Coronary artery (tissue), 2 donors: ENCODE measurements at places on chromosomes 7 and 10.

- DNase-seq, result no peak
These were observed 261.3 kb downstream of the SORCS1 start for GRCh38 chr10:106903180-106903579.

- peak; percentile 86 for DNase-seq
These were observed 175.1 kb downstream of the NEURL1 start for GRCh38 chr10:103668351-103669242.

DNA sequence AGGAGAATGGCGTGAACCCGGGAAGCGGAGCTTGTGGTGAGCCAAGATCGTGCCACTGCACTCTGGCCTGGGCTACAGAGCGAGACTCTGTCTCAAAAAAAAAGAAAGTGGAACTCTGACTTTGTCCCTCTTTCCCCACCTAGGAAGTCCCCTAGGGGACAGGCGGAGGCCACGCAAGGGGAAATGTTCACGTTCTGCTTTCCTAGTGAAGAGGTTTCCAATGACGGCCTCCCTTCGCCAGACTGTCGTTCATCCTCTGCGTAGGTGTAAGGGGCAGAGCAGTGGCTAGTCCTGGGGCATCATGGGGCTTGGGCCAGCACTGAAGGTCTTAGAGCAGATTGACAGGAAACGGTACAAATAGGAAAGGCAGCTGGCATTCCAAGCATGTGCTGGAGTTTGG is 30.6 kb downstream of the SUFU start:
- no peak for DNase-seq

DNA sequence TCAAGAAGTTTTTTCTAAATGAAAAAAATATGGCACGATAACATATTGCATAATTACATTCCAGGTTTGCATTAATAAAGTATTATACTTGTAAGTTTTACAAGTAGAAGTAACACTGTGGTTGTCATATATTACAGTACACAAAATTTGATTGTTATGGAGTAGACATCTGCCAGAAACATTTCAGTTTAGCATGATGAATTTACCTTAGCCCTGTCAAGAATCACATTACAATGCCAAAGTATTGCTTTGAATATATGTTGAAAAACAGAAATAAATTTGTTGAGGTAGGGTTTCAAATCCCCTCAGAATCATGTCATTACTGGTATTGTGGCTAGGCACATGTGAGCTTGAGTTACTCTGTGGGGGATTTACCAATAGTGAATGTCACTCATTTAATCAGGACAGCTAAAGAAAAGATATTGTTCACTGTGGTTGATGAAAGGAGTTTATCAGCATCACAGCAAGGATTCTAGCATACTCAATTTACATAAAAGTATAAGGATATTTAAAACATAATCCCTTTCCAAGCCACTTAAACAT is 112.1 kb downstream of the MDFIC start:
- no peak for DNase-seq

GRCh38 chr10:95437669-95438068 is 123.5 kb downstream of the SORBS1 start:
- no peak for DNase-seq

GRCh38 chr10:20237091-20237570 is 420.9 kb downstream of the PLXDC2 start:
- no peak for DNase-seq

DNA sequence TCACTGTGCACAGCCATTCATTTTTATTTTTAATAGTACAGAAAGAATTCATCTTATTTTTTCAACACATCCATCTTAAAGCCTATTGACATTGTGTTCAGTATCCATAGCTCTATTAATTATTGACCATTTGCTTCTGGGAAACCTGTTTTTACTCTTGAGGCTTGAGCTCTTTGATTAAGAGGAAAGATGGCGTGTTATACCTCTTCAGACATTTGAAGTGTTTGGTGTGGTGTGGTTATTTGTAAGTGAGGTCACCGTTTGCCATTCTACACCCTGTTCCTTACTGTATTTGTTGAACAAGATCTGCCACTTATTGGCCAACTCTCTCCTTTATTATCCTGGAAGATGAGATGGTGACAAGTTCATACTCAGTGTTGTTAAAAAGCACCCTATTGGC is 18.4 kb downstream of the C7orf57 start:
- no peak for DNase-seq

DNA sequence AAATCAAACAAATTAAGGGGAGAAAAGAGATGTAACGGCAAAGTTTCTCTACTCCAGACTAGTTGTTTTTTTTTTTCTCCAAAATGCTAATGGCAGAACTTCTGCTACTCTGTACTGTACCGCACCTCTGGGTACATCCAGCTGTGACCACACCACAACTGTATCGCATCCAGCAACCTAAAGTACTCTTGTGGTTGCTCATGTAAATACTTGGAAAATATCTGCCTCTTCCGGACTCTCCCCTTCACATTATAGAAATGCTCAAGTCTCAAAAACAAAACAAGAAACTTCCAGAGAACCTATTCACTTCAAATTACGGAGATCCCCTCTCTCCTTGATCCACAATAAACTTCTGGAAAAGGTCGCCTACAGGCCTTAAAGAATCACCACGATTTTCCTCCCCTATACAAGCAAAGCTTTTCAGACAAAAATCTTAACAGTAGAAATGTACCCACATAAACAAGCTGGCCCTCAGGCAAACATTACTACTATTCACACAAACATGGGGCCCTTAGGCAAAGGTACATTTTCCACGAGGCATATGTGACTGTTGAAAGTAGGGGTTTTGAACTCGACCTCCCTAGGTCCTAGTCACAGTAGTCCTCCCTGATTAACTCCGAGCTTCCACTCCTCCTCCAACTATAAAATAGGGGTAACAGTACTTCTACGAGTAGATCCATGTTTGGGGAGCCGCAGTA is 222.9 kb upstream of the MKLN1 start:
- DNase-seq, result no peak

DNA sequence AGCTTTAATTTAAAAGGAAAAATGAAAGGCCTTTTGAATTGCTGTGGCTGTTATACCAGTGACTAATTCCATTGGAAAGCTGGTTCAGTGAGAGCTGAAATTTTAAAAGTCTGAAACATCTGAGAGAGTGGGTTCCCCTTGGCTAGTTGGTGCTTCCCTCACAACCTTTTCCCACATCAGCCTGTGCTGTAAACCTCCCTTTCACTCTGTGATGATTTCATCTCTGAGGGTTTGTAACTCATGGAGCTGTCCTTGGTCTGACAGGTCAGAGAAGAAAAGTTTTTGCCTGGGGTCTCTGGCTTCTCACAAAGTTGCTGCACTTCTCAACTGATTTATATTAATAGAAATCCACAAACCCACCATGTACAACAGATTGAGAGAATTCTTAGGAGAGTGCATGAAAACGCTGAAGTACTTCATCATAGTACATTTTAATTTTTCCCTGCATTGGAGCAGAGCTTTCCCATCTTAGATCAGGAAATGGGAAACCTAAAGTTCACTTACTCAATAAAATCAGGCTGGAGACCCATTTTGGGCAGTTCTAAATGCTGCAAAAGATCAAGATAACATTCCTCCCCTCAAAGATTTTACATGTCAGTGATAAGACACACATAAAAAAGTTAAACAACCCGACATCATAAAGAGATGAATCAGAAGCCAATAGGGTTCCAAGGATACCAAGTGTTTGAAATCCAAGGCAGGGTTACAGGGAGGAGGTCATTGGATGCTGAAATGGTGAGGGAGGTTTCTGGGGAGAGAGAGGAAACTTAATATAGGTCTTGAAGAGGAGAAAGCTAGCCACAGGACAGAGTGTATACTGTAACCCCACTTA is 157.0 kb upstream of the MKLN1 start:
- DNase-seq, result no peak

GRCh38 chr10:86648704-86649427 is 5.5 kb upstream of the OPN4 start:
- DNase-seq, result peak; percentile 81

DNA sequence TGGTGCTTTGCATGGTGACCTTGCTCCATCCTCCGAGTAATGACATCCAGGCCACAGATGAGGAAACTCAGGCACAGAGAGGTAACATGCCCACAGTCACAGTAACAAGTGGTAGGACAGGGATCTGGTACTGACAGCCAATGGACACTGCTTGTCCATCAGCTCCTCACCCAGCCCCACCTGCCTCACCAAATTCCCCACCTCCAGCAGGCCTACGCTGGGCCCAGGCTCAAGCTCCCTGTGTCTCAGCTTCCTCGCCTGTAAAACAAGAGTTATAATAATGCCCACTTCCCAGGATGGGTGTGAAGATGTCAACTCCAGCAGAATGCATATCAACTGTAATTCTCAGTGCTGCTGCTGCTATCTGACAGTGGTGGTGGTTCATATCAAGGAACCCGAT is 123.8 kb downstream of the GRID1 start:
- DNase-seq, result no peak

DNA sequence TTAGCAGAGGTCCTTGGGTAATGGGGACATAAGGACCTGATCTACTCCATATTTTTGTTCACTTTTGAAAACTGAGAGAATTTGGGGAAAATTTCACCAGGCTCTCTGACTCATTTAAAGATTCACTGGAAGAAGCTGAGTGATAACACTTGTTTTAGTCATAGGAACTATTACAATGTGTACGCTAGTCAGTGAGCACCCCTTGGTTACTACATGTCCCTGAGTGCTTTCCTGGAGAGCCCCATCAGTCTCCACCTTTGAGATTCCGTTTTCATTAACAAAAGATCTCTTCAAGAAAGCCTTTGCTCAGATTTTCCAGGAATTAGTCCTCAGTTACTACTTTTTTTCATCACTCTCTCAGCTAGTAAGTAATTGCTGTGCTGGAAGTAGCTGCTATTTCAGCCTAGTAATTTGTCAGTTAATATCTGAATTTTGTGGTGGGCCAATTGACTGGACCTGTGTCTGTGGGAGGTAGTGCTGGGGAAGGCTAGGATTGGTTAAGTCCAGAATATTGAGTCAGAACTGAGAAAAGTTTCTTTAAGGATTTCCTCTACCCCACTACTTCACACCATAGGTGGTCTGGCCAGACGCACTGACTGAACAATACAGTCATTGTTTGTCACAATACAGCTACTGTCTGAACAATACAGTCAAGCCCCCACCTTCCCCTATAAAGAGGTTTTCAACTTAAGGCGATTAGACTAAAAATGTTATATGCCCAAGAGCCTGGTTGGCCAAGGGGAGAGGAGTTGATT is 235.0 kb downstream of the CCDC7 start:
- DNase-seq, result no peak

DNA sequence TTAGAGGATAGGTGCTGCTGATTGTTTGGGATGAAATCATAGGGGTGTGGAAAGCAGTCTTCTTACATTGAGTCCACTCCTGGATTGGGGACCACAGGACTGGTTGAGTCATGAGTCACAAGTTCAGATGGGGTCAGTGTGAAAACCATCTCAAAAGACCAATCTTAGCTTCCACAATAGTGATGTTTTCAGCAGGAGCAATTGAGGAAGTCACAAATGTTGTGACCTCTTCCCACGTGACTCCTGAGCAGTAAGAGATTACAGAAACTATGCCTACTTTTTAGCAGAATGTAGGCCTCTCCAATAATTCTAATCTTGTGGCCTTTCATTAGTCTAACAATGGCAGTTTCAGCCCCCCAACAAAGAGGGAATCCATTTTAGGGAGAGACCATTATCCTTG is 256.9 kb upstream of the CDC14C start:
- DNase-seq, result no peak

DNA sequence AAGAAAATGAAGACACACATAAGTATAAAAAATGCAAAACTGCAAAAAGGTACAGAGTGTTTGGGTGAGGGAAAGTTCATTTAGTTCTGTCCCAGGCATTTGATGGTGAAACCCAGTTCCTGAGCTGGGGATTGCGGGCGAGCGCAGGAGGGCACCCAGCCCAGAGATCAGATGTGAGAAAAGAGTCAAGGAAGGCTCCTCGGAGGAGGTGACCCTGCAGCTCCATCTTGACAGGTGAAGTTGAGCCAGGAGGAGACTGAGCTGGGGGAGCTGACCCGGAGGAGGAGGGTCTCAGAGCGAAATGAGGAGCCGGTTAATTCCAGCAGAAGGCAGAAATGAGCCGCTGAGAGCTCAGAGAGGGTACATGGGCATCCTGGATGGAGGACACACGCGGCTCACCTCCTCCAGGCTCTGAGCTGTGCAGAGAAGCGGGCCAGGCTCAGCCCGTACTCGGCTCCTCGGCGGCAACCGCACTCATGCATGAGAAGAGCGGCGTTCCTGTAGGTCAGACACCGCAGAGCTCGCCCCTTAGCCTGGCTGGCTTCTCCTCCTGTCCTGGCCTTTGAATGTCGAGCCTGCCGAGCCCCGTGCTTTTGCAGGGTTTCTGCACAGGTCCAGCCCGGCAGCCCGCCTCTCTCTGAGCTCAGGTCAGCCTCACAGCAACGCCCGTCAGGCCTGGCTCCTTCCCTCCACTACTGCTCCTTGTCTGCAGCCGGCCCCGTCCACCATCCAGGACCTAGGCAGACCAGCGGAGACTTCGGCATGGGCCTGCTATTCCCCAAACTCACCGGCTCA is 9.5 kb upstream of the RAMP3 start:
- DNase-seq, result peak; percentile 53

DNA sequence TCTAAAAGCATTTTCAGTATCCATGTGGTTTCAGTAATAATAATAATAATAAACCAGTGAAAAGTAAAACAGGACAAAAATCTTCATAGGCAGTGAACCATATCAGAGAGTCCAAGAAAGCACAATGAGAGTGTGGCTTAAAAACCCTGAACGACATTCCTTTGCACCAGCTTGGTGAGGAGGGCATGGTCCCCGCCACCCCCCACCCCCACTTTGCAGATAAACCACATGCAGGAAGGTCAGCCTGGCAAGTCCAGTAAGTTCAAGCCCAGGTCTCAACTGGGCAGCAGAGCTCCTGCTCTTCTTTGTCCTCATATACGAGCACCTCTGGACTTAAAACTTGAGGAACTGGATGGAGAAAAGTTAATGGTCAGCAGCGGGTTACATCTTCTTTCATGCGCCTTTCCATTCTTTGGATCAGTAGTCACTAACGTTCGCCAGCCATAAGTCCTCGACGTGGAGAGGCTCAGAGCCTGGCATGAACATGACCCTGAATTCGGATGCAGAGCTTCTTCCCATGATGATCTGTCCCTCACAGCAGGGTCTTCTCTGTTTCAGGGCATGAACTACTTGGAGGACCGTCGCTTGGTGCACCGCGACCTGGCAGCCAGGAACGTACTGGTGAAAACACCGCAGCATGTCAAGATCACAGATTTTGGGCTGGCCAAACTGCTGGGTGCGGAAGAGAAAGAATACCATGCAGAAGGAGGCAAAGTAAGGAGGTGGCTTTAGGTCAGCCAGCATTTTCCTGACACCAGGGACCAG is 172.5 kb downstream of the EGFR start:
- no peak for DNase-seq

GRCh38 chr10:3668276-3668965 is 116.6 kb downstream of the KLF6 start:
- DNase-seq, result no peak

- no peak for DNase-seq
These were observed 107.3 kb downstream of the NRCAM start for GRCh38 chr7:108348913-108349312.

- no peak for DNase-seq
These were observed 39.1 kb upstream of the TMEM236 start for GRCh38 chr10:17712717-17713471.

- no peak for DNase-seq
These were observed 25.5 kb downstream of the EGFR start for GRCh38 chr7:55044371-55044717.
